ENCODE measurements at places on chromosomes 16 and 17.

GRCh38 chr17:52505601-52506000, 347.1 kb upstream of the CA10 start:
- DNase-seq = no peak

GRCh38 chr17:1800712-1801111, 29.0 kb downstream of the SMYD4 start:
- DNase-seq = no peak

DNA sequence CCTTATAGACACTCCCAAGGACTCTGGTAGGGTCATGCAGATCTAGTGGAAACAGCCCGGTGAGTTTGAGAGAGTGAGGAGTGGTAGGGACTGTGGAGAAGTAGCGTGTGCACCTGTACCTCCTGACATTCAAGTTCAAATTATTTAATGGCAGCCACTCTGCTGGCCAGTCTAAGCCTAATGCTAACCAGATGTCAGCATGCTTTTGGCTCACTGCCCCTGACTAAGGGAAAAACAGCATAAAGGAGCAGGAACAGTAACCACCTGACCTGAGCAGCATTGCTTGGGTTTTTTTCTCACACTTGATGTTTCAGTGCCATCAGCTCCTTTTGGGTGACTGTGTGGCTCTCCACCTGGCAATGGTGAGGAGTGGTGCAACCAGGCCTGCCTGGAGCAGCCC, 23.8 kb upstream of the SLC12A3 start:
- no peak for DNase-seq

DNA sequence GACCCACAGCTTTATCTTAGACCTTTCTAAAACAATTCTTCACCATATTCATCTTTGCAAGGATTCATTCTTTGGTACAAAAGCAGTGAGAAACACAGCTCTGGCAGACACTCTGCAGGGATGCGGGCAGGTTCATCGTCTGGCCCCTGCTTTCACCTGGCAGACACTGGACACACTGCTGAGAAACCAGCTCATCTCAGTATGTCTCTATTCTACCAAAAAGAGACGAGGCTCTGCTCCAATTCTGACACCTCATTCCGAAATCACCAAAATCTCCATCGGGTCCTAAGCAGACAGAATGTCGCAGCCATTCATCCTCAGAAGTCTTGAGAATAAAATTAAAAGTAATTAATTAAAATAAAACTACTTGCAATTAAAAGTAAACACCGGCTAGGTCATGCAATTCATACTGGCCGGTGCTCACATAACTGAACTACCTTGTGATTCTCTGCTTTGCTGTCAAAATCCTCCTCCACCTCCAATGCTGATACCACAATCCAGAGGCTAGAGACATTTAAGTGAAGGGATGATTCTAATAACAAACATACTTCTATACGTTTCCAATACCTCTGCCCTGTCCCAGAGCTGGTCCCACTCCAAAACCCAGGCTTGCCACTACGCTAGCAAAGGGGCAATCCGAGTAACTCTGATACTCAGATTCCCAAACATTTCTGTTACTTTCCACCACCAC, 1.3 kb downstream of the RNF157 start:
- no peak for DNase-seq

GRCh38 chr16:11615748-11616447, 29.2 kb upstream of the LITAF start:
- DNase-seq = no peak

DNA sequence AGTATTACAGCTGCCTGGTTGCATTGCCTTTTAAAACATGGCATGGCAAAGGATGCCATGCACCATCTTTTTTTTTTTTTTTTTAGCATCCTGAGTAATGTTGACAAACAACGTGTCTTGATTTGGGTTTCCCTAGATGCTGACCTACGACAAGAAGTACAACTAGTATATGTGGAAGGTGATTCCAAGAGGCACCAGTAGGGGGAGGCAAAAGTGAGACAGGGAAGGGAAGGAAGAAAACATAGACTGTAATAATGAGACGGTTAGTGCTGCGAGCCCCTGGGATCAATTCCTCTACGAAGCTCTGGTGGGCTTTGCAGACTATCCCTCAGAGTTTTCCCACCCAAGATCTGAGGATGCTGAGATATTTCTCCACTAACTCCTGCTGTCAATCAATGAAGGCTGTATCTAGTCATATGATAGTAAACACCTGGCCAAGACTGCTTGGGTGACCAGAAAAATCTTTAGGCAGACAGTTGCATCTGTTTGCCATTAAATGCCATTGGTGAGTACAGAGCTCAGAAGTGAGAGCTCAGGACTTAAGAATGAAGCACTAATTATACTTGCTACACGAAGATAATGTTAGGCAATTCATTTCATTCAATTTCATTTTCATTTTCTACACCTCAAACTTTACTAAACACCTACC, 458.6 kb upstream of the GOT2 start:
- no peak for DNase-seq

- DNase-seq = no peak
These were observed 41.1 kb downstream of the TMEM11 start for GRCh38 chr17:21172846-21173245.

DNA sequence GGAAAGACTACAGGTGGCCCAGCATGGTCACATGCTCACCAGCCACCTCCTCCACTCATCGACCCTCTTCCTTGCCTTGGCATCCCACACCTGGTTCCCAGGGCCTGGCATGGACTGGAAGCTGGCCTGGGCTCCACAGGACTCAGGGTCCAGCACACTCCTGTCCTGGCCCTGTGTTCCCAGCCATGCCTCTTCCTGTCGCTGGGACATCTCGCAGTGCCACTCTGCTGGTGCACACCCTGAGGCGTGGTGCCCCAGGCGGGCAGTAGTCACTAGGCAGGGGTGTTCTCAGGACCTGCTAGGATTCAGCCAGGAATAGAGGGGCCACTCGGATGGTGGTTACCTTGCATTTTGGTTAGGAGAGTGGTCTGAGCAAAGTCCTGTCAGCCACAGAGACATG, 99.4 kb downstream of the AMFR start:
- no peak for DNase-seq

DNA sequence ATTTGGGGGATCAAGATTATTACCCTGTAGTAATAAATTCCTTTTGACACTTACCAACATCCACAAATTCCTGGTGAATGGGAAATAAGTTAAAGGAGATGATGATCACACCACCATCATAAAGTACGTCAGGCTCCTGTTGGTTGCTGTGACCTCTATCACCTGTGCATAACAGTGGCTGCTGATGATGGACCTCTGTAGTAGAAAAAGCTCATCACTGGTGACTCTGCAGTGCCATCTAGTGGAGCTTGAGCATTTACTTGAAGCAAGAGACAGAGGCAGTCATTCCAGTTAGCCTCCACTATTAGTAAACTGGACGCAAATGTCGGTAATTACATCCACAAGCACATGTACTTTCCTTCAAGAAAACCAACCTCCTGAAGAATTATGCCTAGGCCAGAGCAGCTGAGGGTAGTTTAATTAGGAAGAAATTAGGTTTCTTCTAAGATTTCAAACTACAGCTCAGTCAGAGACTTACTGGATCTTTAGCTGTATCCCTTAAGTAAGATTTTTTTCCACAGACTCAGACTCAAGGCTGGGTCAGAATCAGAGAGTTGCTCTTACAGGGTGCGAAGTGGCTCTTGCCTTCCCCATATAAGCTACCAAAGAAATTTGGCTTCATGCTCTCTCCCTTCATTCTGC, 39.3 kb downstream of the CYB561 start:
- DNase-seq = peak; percentile 50

- no peak for DNase-seq
These were observed 24.9 kb downstream of the HYDIN start for GRCh38 chr16:71205482-71206131.

DNA sequence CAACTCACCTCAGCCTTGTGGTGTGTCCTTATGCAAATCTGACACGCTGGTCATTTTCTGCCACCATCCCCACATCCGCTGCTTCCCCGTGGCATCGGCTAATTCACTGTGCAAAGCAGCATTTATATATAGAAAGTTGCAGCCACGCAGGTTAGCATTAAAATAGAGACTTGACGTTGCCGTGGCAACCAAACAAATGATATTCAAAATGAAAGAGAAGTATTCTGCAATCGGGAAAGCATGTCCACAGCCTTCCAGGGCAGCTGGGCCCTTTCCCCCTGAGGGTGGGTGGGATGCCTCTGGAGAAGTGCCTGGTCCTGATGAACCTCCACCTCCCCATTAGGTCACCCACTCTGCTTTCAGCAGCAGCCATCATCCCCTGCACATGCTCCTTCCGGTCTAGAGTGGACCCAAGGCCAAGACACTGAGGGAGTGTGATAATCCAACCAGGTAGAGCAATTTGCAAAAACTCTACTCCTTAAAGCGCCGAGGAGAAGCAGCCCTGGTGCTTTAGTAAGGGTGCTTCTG, 138.7 kb downstream of the GAS7 start:
- DNase-seq = no peak

- DNase-seq = no peak
These were observed 260.1 kb downstream of the SNX29 start for GRCh38 chr16:12236589-12236988.
